Frontal cortex (tissue), 4 donors: ENCODE measurements at places on chromosomes 4 and X. TPM values are rescaled to one million over a fixed set of nuclear protein-coding genes. Genes with fewer than 3 reads are reported as not detected.

Gene GAGE12J
- total RNA-seq = not detected

- DNase-seq = no peak
These were observed 171.6 kb downstream of the NR3C2 start for GRCh38 chr4:148270630-148271029.

DNA sequence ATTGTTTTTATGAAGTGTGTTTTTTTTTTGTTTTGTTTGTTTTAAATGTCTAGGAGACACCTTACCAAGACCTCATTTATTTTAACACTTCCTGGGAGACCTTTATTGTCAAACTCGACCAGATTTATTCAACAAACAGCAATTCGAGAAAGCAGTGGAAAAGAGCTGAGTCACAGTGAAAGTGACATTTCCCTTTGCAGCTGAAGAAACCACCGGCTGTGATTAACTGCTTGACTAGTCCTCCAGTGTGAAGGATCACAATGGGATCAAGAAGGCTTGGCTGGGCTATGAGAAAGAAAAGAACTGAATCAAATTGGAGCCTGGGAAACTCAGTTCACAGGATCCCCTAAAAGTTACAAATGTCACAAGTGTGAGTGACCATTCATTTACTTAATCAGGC lies 11.9 kb upstream of the ADH7 start:
- DNase-seq = no peak

DNA sequence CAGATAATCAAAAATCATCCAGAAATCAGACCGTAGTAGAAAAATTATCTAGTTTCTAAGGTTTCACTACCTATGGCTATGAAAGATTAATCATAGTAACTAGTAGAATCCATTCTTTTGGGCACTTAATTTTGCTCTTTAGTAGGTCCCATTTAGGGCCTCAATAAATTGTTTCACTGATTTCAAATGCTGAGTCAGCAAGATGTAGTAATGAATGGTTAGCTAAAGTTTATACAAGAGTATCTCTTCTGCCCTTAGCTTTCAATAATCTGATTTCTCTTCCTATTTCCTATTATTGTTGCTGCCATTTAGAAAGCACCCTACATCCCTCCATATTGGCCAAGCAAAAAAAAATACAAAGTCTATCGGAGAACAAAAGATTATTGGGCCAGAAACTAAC lies 283.2 kb upstream of the PCDH10 start:
- DNase-seq = no peak
